Panc1 (cell line): ENCODE measurements at places on chromosomes 1 and 21. TPM values are rescaled to one million over a fixed set of nuclear protein-coding genes. Genes with fewer than 3 reads are reported as not detected.
A peak's percentile ranks its signal among the peaks of the same experiment; 100 is the strongest.

Gene OR2T29
- not detected for total RNA-seq

Gene CRABP2
- total RNA-seq, result 1,115 TPM

Gene SPOCD1
- 0.54 TPM for total RNA-seq

Gene CELA2B
- not detected for total RNA-seq

Gene HFM1
- 0.39 TPM for total RNA-seq

Gene TIE1
- 0.28 TPM for total RNA-seq

Gene ATP1A4
- total RNA-seq, result not detected

Gene TMEM125
- not detected for total RNA-seq

Gene AGT
- 0.87 TPM for total RNA-seq

Gene DTL
- total RNA-seq, result 26.7 TPM

Gene POLR3GL
- total RNA-seq, result 14.9 TPM

Gene FAM89A
- total RNA-seq, result 2.2 TPM

Gene PRR9
- total RNA-seq, result not detected

Gene SLC25A34
- total RNA-seq, result 0.64 TPM

Gene KRTAP19-1
- not detected for total RNA-seq

Gene RC3H1
- total RNA-seq, result 21.4 TPM

Gene CPLANE2
- 17.8 TPM for total RNA-seq

- H3K4me1 ChIP-seq, result no peaks in the 10 kb centered on the region
- no peak overlapping the region for H3K4me3 ChIP-seq
- 0 out of 2 replicates have a peak, but pooled peaks cover 2% of the 10 kb centered on the region for H3K36me3 ChIP-seq
- DNase-seq, result no peak
- H3K27me3 ChIP-seq, result no peaks in the 10 kb centered on the region
- no peak overlapping the region for H3K27ac ChIP-seq
These were observed 77.5 kb downstream of the FNBP1L start for GRCh38 chr1:93525431-93525830.

GRCh38 chr1:156124557-156125483, 10.3 kb downstream of the LMNA start:
- peak overlapping the region; percentile 95 for H3K27ac ChIP-seq
- H3K4me1 ChIP-seq, result peaks cover 94% of the 10 kb centered on the region
- H3K4me3 ChIP-seq, result no peak overlapping the region
- H3K36me3 ChIP-seq, result no peaks in the 10 kb centered on the region; the same call in 1 of the 2 replicates

GRCh38 chr1:159056069-159056698, 20.4 kb downstream of the AIM2 start:
- H3K27me3 ChIP-seq, result no peaks in the 10 kb centered on the region
- DNase-seq, result no peak
- H3K4me3 ChIP-seq, result no peak overlapping the region
- H3K36me3 ChIP-seq, result no peaks in the 10 kb centered on the region
- H3K27ac ChIP-seq, result no peak overlapping the region

- no peak overlapping the region for H3K4me3 ChIP-seq
- no peaks in the 10 kb centered on the region for H3K27me3 ChIP-seq
- H3K27ac ChIP-seq, result no peak overlapping the region
- no peak for DNase-seq
These were observed 10.8 kb upstream of the SHISA4 start for GRCh38 chr1:201877877-201878401.

DNA sequence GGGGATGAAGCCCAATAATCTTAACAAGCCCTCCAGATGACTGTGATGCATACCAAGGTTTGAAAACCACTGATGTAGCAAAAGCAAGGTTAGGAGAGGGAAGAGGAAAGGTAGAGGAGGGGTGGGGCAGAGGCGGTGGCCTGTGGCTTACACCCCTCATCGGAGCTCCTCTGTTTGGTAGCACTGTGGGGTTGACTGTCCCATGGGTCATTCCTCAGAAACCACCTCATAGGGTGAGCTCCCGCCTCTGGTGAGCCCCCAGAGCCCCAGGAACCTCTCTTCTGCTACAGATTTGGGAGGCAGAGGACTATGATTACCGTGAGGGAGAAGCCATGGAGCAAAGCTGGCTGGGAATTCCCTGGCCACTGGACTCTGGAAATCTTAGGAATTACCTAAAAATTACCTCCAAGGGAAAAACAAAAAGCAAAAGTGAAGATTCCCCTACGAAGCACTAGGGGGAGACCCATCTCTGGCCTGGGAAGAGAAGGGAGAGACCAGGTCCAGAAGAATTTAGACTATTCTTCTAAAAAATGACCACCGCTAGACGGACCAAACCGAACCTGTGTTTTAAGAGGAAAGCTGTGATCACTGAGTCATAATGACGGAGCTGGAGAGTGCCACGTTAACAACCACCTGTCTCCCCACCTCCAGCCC, 1.5 kb upstream of the RASSF5 start:
- H3K4me1 ChIP-seq, result no peaks in the 10 kb centered on the region
- no peak for DNase-seq
- no peak overlapping the region for H3K4me3 ChIP-seq
- H3K27me3 ChIP-seq, result peaks cover 35% of the 10 kb centered on the region
- no peaks in the 10 kb centered on the region for H3K36me3 ChIP-seq

- H3K36me3 ChIP-seq, result no peaks in the 10 kb centered on the region
- peaks cover 3% of the 10 kb centered on the region; the same call in 1 of the 2 replicates for H3K4me1 ChIP-seq
- no peak overlapping the region for H3K27ac ChIP-seq
- H3K27me3 ChIP-seq, result peaks cover 10% of the 10 kb centered on the region
- no peak overlapping the region for H3K4me3 ChIP-seq
These were observed 7.2 kb downstream of the PGLYRP4 start for GRCh38 chr1:153341431-153341934.

- peak overlapping the region; percentile 95 for H3K27ac ChIP-seq
- no peaks in the 10 kb centered on the region for H3K27me3 ChIP-seq
- no peak for DNase-seq
These were observed 6.7 kb upstream of the AHCYL1 start for GRCh38 chr1:109977657-109978378.

GRCh38 chr21:21688889-21689288, 690.7 kb downstream of the NCAM2 start:
- no peaks in the 10 kb centered on the region for H3K4me1 ChIP-seq
- H3K36me3 ChIP-seq, result no peaks in the 10 kb centered on the region
- no peak overlapping the region for H3K4me3 ChIP-seq
- no peaks in the 10 kb centered on the region for H3K27me3 ChIP-seq

- H3K27ac ChIP-seq, result no peak overlapping the region
- no peaks in the 10 kb centered on the region for H3K36me3 ChIP-seq
- no peaks in the 10 kb centered on the region for H3K4me1 ChIP-seq
- no peak overlapping the region for H3K4me3 ChIP-seq
- no peaks in the 10 kb centered on the region for H3K27me3 ChIP-seq
- no peak for DNase-seq
These were observed 97.2 kb downstream of the KCNN3 start for GRCh38 chr1:154772606-154773506.

GRCh38 chr1:20109223-20109856, 10.0 kb downstream of the PLA2G2D start:
- H3K4me3 ChIP-seq, result no peak overlapping the region
- H3K4me1 ChIP-seq, result no peaks in the 10 kb centered on the region
- H3K27me3 ChIP-seq, result peaks cover 4% of the 10 kb centered on the region; the same call in 1 of the 2 replicates
- no peak for DNase-seq
- no peaks in the 10 kb centered on the region for H3K36me3 ChIP-seq
- no peak overlapping the region for H3K27ac ChIP-seq

DNA sequence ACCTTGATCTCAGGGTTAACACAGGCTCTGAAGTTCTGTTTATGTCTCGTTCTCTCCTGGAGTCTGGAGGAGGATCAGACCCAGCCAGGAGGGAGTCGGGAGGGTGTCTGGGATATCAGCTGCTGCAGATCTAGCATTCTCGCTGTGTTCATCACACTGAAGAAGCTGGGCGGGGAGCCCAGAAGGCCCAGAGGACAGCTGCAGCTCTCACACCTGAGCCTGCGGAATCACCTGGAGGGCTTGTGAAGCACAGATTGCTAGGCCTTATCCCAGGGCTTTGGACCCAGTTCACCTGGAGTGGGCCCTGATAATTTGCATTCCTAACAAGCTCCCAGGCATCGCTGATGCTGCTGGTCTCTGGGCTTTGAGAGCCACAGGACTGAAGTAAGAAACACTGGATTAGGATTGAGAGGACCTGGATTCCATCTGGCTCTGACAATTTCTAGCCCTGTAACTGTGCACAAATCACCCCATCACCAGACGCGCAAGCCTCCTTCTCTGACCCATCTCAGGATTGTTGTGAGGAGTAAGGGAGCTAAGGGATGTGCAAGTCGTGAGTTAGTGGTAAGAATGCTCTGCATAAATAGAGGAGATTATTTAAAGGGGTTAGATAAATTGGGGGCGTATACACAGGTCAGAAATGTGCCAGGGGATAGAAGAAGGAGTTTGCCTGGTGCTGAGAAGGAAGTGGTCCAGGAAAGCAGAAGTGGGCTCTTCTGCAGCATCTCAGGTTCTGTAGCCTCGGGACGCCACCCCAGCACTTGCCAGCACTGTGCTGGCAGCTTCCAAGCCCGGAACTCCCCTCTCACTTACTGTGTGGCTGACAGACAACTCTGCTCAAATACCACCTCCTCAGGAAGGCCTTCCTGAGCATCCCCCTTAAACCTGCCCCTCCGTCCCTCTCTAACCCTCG, 19.1 kb downstream of the ABCA4 start:
- peaks cover 40% of the 10 kb centered on the region for H3K4me1 ChIP-seq
- H3K36me3 ChIP-seq, result no peaks in the 10 kb centered on the region
- H3K4me3 ChIP-seq, result no peak overlapping the region
- peak overlapping the region; percentile 77 for H3K27ac ChIP-seq
- no peak for DNase-seq
- H3K27me3 ChIP-seq, result no peaks in the 10 kb centered on the region

- no peaks in the 10 kb centered on the region for H3K4me1 ChIP-seq
- no peak overlapping the region for H3K4me3 ChIP-seq
- DNase-seq, result no peak
- no peak overlapping the region for H3K27ac ChIP-seq
These were observed 96.0 kb upstream of the COL6A1 start for GRCh38 chr21:45885597-45885929.

DNA sequence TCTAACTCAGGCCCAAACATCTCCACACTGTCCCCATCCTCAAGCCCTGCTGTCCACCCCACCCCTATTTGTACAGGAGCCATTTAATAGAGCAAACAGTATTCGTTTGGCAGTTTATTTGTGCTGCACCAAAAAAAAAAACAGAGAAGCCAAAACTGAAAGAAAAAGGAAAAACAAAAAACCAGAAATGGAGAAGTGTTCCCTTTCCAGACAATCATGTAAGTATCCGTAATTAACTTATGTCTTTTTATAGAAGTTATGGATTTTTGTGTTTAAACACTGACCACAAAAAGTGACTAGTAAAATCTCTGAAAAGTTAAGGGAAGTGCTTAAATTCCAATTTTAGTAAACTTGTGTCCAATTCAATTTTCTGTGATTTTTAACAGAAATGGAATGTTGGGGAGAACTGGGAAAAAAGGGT, 40.4 kb upstream of the ZBTB18 start:
- H3K27ac ChIP-seq, result no peak overlapping the region
- H3K27me3 ChIP-seq, result peaks cover 4% of the 10 kb centered on the region; the same call in 1 of the 2 replicates

- no peaks in the 10 kb centered on the region for H3K4me1 ChIP-seq
- H3K27ac ChIP-seq, result no peak overlapping the region
- DNase-seq, result no peak
- no peak overlapping the region for H3K4me3 ChIP-seq
- H3K36me3 ChIP-seq, result no peaks in the 10 kb centered on the region
- H3K27me3 ChIP-seq, result no peaks in the 10 kb centered on the region
These were observed 35.0 kb downstream of the INAVA start for GRCh38 chr1:200929530-200930278.

- H3K27ac ChIP-seq, result no peak overlapping the region
- no peaks in the 10 kb centered on the region for H3K4me1 ChIP-seq
- H3K27me3 ChIP-seq, result no peaks in the 10 kb centered on the region
- no peak for DNase-seq
These were observed 501.2 kb upstream of the ADGRL4 start for GRCh38 chr1:79507770-79508169.

GRCh38 chr1:166391279-166392066, 224.7 kb upstream of the FAM78B start:
- no peaks in the 10 kb centered on the region for H3K27me3 ChIP-seq
- no peak overlapping the region for H3K27ac ChIP-seq
- H3K4me1 ChIP-seq, result no peaks in the 10 kb centered on the region
- no peak overlapping the region for H3K4me3 ChIP-seq
- DNase-seq, result no peak

- H3K27me3 ChIP-seq, result no peaks in the 10 kb centered on the region
- no peaks in the 10 kb centered on the region; the same call in 1 of the 2 replicates for H3K4me1 ChIP-seq
- H3K27ac ChIP-seq, result no peak overlapping the region
- H3K36me3 ChIP-seq, result peaks cover 2% of the 10 kb centered on the region; the same call in 1 of the 2 replicates
These were observed 58.9 kb downstream of the LRRC40 start for GRCh38 chr1:70146488-70146887.

- H3K4me1 ChIP-seq, result peaks cover 6% of the 10 kb centered on the region
- H3K27ac ChIP-seq, result no peak overlapping the region
- DNase-seq, result no peak
- H3K27me3 ChIP-seq, result peaks cover 35% of the 10 kb centered on the region
These were observed 1.4 kb downstream of the DAB1 start for GRCh38 chr1:57422271-57423134.

GRCh38 chr1:62448221-62448933, 11.5 kb downstream of the USP1 start:
- H3K4me1 ChIP-seq, result no peaks in the 10 kb centered on the region
- H3K27me3 ChIP-seq, result no peaks in the 10 kb centered on the region

GRCh38 chr1:7360526-7360925, 410.6 kb upstream of the VAMP3 start:
- no peak for DNase-seq
- H3K4me1 ChIP-seq, result no peaks in the 10 kb centered on the region
- H3K27me3 ChIP-seq, result no peaks in the 10 kb centered on the region
- H3K36me3 ChIP-seq, result no peaks in the 10 kb centered on the region
